B cell (primary cell): ENCODE measurements at places on chromosomes 4 and X. TPM values are rescaled to one million over a fixed set of nuclear protein-coding genes. Genes with fewer than 3 reads are reported as not detected.

GRCh38 chr4:19736968-19737756 lies 514.5 kb upstream of the SLIT2 start:
- DNase-seq, result no peak

- no peak for DNase-seq
Observed at GRCh38 chr4:86613734-86614133, 19.6 kb downstream of the PTPN13 start.

DNA sequence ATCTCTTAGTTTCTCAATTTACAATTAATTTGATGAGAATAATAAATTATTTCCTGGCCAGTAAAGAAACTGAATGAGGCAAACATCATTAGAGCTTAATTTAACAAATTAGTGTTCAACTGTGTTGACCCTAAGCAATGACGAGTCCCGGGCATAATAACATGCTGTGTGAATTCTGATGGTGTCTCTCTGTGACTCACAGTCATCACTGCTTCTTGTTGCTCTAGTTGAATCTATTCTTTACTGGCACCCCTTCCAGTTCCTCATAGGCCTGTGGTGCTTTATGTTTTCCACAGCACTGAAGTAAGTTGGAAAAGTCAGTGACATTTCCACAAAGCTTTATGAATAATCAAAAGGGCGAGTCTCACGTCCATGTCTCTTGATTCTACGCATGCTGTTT lies 57.7 kb upstream of the SLC7A11 start:
- DNase-seq, result no peak

- DNase-seq, result no peak
Observed at GRCh38 chr4:13329963-13330362, 154.2 kb downstream of the RAB28 start.

GSPT2 gene
- 1.6 and 3.0 TPM in 2 replicates for polyA plus RNA-seq
